ENCODE measurements at places on chromosomes 4 and X.

GRCh38 chrX:13170966-13171558 is 126.6 kb upstream of the FAM9C start:
- no peak for DNase-seq

DNA sequence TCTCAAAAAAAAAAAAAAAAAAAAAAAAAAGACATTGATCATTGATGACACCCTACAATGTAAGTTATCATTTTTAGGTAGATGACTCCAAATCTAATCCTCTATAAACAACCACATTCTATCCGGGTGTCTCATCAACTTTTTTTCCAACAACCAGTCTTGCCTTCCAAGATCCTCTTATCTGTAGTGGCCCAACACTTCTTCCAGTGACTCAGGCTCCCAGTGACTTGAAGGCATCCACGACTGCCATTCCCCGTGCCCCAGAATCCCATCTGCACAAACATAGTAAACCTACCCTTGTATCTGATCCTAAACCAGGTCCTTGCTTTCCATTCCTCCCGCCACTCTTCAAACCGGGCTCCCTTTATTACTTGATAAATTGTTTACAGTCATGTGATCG is 15.6 kb upstream of the TSPAN5 start:
- no peak for DNase-seq

DNA sequence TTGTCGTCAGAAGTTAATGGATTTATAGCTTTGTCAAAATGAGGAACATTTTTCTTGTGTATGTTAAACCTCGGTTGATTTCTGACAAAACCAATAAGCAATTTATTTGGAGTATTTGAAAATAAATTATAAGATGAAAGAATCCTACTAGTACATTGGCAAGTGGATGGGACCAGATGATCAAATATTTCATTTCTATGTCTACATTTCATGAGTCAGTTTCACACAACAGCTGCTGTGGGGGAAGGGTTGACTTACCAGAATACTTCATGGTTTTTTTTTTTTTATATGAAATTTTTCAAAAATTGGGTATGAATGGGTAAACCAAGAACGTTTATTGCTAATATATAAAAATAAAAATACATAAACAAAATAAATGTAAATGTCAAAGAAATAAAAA is 39.4 kb downstream of the RAPGEF2 start:
- no peak for DNase-seq

DNA sequence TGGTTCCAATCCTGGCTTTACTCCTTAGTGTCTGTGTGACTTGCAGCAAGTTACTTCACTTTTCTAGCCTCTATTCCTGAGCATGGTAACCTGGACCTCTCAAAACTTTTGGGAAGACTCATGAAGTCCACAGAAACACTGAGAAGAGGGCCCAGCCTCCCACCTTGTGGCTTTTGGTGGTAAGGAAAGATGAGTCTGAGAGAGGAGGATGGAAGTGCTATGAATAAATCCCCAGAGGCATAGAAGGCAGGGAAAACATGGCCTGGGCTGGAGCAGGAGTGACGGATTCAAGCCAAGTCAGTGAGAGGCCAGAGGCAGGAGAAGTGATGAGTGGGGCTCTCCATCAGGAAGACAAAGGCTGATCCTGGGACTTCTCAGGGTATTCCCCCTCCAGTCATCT is 10.9 kb upstream of the MAGEA4 start:
- no peak for DNase-seq

DNA sequence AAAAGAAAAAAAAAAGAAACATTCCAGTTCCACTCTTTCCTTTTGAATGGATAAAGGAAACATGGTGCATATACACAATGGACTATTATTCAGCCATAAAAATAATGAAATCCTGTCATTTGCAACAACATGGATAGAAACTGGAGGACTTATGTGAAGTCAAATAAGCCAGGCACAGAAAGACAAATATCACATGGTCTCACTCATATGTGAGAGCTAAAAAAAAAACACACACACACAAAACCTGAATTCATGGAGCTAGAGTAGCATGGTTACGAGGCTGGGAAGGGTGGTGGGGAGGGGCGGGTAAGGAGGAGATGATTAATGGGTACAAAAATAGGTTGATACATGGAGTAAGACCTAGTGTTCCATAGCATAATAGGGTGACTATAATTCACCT is 22.4 kb upstream of the SH3KBP1 start:
- DNase-seq: no peak

DNA sequence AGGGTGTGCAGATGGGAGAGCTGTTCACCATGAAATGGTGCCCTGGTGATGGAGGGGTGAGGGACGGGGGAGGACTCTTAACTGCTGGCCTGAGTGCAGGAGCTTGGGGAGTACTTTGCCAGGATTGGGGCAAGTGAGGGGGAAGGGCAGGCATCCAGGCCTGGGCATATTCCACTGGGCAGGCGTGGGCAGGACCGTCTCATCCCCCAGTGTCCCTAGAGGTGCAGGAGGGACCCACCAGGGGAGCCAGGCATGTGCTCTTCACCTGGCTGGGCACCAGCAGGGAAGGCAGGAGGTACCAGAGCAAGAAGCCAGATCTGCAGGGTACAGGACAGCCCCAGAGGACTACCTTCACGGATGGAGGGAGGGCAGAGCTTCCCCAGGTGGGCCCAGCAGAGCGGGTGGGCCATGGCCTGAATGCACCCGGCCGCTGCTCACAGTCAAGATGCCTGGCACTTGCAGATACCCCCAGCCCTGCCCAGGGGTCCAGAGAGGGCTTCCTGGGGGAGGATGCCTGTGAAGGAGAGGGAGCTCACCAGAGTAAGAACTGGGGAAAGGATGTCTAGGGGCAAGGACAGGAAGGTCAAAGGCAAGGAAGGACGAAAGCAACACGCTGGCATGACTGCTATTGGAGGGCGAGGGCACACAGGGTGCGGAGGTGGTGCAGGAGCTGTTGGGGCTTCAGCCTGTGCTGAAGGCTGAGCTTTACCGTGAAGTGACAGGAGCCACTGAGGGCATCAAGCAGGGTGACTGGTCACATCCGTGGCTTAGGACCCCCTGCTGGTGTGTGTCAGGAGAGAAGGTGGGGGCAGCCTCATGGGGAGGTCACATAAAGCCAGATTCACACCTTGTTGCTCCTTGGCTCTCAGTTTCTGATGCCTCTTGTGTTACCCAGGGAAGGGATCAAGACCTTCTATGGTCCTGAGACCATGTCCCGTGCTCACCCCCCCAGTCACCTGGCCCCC is 68.2 kb upstream of the NKX1-1 start:
- no peak for DNase-seq

GRCh38 chrX:109345856-109346255 is 136.0 kb downstream of the GUCY2F start:
- DNase-seq: no peak

DNA sequence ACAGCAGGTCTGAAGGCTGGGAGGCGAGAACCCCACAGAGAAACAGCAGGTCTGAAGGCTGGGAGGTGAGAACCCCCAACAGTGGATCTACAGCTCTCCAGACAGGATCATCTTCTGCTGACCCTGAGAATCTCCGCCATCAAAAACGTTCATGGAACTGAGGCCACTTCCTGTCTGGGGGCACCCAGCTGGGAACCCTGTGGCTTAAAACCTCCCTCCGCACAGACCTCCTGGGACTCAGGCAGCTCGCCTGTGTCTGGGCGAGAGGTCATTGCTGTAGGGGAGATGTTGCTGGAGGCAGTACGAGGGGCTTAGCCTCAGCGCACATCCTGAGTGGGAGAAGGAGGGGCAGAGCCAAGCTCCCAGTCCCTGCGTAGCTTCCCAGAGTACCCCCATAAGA is 15.1 kb upstream of the CLDN24 start:
- DNase-seq: no peak

DNA sequence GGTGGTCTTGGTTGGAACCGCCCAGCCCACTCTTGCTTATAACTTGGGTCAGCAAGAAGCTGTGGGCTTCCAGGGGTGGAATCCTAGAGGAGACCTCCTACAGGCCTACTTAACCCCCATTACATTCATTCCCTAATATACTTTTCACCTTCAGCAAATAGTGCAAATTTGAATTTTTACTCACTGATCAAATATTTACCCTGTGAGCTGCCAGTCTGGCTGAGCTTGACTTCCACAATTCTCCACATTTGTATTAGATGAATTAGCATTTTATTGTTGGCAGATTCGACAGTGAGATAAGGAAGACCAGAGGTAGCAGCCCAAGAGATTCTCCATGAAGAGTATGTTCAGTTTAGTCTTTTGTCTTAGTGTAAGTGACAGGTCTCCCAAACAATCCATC is 199.6 kb downstream of the BCOR start:
- no peak for DNase-seq

DNA sequence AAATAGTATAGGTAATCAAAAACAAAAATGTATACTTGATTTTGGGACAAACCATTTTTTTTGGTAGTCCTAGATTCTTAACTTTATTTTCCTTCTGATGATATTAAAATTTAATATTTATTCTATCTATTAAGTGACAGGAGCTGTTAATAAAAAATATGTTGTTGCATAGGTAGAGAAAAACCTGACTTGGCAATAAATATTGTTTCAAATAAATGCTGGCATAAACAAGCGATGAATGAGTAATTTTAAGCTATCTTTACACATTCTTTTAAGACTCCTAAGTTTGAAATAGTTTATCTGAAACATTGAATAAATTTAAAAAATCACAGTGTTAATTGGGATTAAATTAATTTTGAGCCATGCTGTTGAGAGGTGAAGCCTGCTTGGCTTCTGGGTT is 114.6 kb downstream of the GC start:
- no peak for DNase-seq

GRCh38 chr4:76987153-76987591 is 37.6 kb downstream of the SEPTIN11 start:
- no peak for DNase-seq

- DNase-seq: no peak
These were observed 62.0 kb downstream of the HTT start for GRCh38 chr4:3136454-3136853.

- no peak for DNase-seq
These were observed 96.2 kb upstream of the KLHL13 start for GRCh38 chrX:118212817-118213183.

GRCh38 chrX:84336646-84337045 is 148.6 kb upstream of the RPS6KA6 start:
- DNase-seq: no peak

DNA sequence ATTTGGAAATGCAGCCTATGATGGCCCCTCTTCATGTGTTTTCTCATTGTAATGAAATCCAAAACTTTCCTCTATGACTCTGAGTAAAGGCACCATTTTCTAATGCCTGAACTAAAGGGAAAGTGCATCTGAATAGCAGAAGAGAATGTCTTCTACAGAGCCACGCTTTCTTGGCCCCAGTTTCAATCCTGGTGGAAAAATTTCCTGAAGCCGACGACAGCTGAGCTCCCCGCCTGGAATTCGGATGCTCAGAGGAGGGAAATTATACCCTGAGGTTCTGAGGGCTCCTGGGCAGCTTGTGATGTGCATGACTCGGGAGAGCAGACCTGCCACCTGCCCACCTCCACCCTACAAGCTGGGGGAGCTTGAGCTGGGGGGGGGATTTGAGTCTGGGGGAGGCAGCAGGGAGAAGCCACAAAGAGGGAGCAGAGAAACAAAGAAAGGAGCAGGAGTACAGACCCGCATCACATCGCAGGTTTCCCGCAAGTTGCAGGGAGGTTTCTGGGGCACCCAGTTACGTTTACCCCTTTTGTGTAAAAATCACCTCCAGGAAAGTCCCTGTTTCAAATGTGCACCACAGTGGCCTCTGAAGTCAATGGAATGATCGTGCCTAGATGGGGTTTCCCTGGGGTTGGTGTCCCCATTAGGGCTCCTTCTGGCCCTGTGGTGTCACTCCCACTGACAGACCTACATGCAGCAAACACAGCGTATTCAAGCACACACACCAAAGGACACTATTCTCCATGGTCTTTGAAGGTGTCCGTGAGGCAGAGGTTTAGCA is 145.6 kb upstream of the RBPJ start:
- peak; percentile 7 for DNase-seq

DNA sequence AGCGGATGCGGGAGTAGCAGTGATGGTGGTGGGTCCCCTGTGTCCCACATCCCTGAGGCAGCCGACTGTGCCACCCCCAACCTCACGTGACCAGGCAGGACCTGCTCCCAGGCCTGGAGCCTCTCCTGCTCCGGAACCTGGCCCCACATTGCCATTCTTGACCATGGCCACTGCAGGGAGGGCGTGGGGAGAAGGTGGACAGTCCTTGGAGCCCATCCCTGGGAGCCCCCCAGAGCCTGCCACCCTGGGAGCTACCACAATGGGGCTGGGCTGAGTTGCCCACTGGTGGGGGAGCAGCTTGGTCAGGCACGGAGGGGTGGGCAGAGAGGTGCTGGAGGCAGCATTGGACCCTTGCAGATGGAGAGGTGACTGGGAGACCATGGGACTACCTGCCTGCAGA is 36.8 kb downstream of the TMPRSS11A start:
- DNase-seq: no peak

- DNase-seq: no peak
These were observed 136.0 kb upstream of the STX18 start for GRCh38 chr4:4677556-4678522.

GRCh38 chr4:132101526-132101925 is 1047.6 kb upstream of the PCDH10 start:
- no peak for DNase-seq

GRCh38 chr4:186651624-186652023 is 72.0 kb downstream of the FAT1 start:
- DNase-seq: no peak

GRCh38 chr4:94828882-94829281 is 71.1 kb downstream of the BMPR1B start:
- DNase-seq: no peak

DNA sequence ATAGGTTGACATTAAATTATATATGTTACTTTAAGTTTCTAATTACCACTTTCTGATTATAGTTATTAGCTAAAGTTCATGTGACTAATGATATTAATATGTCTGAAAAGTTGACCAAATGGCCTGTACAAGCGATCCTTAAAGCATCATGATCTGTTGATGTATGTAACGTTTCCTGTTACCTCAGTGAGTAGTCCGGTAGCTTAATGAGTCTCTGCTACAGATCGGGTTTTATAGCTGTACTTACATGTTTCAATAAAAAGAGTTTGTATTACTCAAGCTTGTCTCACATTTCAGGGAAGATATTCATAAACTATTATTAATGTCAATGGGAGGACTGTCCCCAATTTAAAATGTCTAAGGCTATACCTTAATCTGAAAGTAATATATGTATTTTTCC is 246.3 kb downstream of the PPP3CA start:
- DNase-seq: no peak

- DNase-seq: no peak
These were observed 642.6 kb upstream of the LCORL start for GRCh38 chr4:18664171-18664570.

DNA sequence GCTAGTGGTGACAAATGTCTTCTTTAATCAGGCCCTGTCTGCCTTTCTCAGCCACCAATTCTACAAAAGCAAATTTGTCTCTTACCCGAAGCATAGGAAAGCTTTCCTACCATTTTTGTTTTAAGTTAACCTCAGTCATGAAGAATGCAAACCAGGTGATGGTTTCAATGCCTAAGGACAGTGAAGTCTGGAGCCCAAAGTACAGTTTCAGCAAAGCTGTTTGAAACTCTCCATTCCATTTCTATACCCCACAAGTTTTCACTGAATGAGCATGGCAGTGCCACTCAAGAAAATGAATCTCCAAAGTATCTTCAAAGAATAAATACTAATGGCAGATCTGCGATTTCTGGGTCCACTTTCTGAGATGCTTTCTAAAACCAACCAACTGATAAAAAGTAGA is 23.9 kb downstream of the SRD5A3 start:
- DNase-seq: no peak

Measured in activated CD4-positive, alpha-beta T cell treated with anti-CD3 and anti-CD28 coated beads for 4 hours (primary cell).